ENCODE measurements at places on chromosomes 2 and 18.
A peak's percentile ranks its signal among the peaks of the same experiment; 100 is the strongest.

GRCh38 chr18:22346401-22346952 lies 71.2 kb downstream of the CTAGE1 start:
- DNase-seq, result no peak

- no peak for DNase-seq
Measured at GRCh38 chr18:44047585-44047984, 633.1 kb upstream of the SETBP1 start.

GRCh38 chr2:29011418-29012060 lies 30.4 kb downstream of the TOGARAM2 start:
- no peak for DNase-seq

GRCh38 chr18:27605107-27605834 lies 420.2 kb upstream of the CHST9 start:
- peak; percentile 5 for DNase-seq

DNA sequence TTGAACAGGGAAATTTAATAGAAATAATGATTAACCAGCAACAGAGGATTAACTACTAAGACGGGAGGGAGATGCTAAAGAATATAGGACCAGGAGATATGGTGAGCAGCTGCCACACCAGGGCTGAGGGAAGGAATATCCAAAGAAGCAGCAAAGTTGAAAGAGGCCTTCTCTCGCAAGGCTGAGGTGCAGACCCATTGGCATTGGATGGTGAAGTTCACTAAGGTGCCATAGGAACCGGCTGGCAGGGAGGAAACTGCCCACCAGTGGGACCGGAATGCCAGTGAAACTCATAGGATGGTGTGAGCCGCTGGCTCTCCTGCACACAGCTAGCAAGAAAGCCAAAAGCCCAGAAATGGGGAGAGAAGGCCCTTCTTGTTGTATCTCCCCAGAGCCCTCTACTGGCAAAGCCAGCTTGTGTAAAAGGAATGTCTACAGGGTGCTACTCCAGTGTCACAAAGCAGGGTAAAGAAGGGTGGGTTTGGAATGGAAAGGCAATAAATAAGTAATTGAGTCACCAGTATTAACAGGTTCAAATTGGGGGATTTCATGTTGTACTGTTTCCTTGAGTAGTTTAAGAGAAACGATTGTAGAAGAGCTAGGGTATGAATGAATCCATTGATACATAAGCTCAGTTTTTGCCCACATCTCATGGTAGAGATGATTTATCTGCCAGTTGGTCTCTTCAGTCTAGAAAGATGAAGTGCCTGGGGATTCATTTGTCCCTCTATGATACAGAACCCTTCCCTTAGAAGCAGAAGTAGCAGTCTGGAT lies 36.0 kb downstream of the FARP2 start:
- no peak for DNase-seq

DNA sequence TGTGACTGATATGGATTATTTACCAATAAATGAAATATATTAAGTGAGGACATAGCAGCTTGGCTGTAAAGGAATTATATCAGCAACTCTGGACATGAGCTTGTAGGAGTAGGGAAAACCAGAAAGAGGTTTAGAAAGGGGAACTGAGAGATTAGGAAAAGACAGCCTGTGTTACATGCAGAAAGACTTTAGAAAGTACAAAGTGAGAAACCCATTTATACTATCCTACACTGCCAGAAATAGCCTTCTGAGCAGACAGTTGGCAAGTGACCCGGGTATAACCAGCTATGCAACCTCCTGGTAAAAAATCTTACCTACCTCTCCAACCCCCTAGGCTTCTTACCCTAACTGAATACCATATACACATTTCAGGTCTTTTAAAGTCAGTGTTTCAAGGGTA lies 134.1 kb downstream of the ANKRD44 start:
- no peak for DNase-seq

DNA sequence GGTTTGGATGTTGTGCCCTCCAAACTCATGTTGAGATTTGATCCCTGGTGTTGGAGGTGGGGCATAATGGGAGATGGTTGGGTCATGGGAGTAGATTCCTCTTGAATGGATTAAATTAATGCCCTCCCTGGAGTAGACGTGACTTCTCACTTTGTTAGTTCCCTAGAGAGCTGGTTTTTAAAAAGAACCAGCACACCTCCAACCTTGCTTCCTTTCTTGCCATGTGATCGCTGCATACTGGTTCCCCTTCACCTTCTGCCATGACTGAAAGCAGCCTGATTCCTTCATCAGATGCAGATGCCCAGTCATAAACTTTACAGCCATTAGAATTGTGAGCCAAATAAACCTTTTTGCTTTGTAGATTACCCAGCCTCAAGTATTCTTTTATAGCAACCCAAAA lies 21.7 kb downstream of the MTA3 start:
- DNase-seq, result no peak

- no peak for DNase-seq
Measured at GRCh38 chr2:219542931-219543595, 546 bp downstream of the CHPF start.

DNA sequence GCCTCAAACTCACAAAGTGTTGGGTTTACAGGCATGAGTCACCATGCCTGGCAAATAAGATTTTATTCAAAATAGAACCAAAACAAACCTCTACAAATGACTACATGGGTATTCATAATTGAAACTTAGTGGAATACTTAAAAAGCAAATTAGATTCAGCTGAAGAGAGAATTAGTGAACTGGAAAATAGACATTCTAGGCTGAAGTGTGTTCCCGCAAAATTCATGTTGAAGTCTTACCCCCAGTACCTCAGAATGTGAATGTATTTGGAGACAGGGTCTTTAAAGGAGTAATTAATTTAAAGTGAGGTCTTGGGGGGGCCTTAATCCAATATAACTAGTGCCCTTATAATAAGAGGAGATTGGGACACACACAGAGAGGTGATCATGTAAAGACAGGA lies 88.5 kb upstream of the OTOS start:
- DNase-seq, result no peak

- DNase-seq, result no peak
Measured at GRCh38 chr2:240645346-240645745, 20.1 kb downstream of the GPR35 start.

DNA sequence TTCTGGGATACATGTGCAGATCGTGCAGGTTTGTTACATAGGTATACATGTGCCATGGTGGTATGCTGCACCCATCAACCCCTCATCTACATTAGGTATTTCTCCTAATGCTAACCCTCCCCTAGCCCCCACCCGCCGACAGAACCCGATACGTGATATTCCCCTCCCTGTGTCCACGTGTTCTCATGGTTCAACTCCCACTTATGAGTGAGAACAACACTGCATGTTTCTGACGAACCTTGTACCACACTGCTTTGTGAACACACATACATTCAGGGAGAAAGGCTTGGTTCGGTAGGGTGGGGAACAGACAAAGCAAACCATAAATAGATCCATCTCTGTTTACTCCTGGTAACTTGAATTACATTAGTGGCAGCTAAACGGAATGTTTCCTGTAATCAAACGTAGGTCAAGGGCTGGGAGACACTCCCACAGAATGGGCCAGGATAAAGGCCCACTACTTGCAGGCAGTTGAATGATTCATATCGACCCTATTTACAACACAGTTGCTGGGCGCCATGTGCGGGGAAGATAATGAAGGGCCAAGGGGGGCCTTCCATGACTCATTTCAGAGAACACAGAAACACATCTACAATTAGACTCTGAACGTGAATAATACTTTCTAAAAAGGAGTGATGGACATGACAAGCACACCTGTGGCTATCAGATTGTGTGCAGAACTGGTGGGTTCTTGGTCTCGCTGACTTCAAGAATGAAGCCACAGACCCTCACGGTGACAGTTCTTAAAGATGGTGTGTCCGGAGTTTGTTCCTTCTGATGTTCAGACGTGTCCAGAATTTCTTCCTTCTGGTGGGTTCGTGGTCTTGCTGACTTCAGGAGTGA lies 56.8 kb upstream of the KIDINS220 start:
- no peak for DNase-seq

- no peak for DNase-seq
Measured at GRCh38 chr18:51009072-51009471, 20.9 kb upstream of the SMAD4 start.

DNA sequence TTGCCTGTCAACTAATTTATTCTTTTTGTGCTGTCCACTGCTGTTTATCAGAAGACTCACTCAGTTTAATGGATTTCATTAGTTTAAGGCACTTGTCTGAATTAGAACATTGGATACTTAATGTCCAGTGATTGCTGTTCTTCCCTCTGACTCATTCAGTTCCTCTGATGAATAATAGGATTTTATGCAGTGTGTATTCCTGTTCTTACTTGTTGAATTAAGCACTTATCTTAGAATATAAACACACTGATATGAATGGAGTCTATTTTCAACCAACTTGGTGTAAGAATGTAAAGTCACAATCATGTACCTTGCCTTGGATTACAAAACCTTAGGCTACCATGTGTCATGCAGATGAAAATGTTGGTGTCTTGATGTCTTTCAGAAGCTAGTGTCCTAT lies 87.0 kb upstream of the PROKR1 start:
- DNase-seq, result no peak

DNA sequence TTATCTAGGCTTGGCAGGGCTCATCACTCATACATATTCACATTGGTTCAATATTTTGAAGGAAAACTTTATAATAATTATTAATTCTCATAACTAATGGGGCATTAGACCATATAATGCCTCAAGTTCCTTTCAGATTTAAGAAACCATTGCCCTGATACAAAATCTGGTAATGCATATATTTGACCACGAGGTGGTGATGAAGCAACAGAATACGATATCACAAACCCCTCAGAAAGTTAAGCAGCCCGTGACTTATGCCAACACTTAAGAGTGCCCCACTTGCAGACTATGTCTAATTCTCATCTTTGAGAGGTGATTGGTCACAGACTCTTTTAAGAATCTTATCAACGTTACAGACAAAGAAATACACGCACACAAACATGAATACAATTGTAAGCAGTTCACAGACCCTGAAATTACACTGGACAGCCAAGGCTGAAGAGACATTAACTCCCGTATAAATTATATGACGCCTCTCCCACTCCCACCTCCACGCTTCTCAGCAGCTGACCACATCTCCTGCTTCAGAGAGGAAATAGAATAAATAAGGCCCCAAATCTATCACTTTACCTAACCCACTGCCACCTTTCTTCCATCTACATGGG lies 20.7 kb upstream of the DNAH6 start:
- no peak for DNase-seq

- no peak for DNase-seq
Measured at GRCh38 chr18:45378933-45379332, 236.3 kb upstream of the SLC14A2 start.

- no peak for DNase-seq
Measured at GRCh38 chr18:49875783-49876182, 62.5 kb upstream of the ACAA2 start.

GRCh38 chr2:84302513-84303412 lies 156.3 kb downstream of the SUCLG1 start:
- peak; percentile 35 for DNase-seq

DNA sequence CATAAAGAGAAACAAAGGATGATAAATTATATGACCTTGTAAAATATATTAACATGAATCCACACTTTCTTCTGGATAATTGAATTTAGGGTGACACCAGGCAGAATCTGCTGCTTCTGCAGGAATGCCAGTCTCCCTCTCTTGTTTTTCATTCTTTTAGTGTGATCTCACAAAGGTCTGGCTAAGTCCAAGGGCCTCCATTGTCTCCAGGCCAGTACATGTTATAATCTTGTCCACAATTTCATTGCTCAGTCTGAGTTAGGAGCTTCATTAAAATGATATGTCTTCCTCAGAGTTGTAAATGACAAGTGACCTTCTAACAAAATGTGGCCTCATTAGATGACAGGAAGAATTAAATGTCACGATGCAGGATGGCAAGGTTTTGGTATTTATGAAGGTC lies 110.2 kb downstream of the APOB start:
- no peak for DNase-seq

DNA sequence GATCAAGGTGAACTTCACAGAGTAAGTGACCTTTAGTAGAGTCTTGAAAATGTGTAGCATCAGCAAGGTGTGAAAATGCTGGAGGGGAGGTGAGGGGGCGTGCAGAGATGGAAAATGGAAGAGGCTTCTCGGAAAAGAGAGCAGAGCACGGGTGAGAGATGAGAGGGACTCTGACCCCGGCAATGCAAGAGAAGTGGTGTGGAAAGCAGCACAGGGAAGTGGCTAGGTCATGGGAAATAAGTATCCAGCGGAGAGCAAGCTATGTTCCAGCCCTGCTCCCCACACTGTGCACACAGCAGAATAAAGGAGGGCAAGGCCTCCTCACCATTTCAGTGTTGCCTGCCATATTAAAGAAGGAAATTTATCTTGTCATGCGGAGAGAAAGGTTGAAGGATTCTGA lies 241.7 kb upstream of the DOK6 start:
- DNase-seq, result no peak

GRCh38 chr2:10359246-10359645 lies 56.5 kb downstream of the HPCAL1 start:
- no peak for DNase-seq

GRCh38 chr2:193332941-193333340 lies 1138.2 kb upstream of the TMEFF2 start:
- no peak for DNase-seq

DNA sequence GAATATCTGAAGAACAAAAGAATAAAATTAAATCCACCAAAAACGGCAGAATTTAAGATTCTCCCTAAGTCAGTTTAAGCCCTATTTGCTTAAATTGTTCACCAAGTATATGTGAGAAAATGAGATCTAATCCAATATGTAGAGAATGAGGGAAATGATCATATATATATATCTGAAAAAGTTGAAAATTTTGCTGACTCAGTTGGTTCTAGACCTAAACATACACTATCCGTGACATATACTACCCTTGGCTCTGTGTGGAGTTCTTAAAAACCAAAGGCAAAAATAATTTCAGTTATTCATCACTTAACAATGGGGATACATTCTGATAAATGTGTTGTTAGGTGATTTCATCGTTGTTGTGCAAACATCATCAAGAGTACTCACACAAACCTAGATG lies 7.3 kb downstream of the SS18 start:
- DNase-seq, result no peak

- DNase-seq, result no peak
Measured at GRCh38 chr2:17593841-17594491, 53.5 kb downstream of the VSNL1 start.

DNA sequence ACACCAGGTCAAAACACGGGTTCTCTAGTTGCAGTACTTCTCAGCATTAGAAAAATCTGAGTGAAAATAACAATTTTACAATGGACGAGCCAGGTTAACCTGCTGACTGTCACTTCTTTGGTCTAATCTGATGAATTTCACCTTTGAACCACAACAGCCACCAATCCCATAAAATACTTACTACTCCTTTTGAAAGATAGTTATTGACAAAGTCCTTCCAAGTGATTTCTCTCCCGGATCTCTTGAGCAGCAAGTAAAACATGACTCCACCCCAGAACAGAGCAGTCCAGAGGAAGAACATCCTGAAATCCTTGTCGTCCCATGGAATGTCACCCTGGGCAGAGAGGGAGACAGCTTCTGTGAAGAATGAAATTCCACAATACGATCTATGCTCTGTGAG lies 10.2 kb downstream of the AFG3L2 start:
- no peak for DNase-seq

GRCh38 chr2:97664636-97664970 lies 759 bp upstream of the ACTR1B start:
- DNase-seq, result no peak

- no peak for DNase-seq
Measured at GRCh38 chr2:55154525-55155030, 77.5 kb downstream of the CLHC1 start.
